Fibroblast of skin of scalp (primary cell): ENCODE measurements at places on chromosomes 2 and 18.
A peak's percentile ranks its signal among the peaks of the same experiment; 100 is the strongest.

DNA sequence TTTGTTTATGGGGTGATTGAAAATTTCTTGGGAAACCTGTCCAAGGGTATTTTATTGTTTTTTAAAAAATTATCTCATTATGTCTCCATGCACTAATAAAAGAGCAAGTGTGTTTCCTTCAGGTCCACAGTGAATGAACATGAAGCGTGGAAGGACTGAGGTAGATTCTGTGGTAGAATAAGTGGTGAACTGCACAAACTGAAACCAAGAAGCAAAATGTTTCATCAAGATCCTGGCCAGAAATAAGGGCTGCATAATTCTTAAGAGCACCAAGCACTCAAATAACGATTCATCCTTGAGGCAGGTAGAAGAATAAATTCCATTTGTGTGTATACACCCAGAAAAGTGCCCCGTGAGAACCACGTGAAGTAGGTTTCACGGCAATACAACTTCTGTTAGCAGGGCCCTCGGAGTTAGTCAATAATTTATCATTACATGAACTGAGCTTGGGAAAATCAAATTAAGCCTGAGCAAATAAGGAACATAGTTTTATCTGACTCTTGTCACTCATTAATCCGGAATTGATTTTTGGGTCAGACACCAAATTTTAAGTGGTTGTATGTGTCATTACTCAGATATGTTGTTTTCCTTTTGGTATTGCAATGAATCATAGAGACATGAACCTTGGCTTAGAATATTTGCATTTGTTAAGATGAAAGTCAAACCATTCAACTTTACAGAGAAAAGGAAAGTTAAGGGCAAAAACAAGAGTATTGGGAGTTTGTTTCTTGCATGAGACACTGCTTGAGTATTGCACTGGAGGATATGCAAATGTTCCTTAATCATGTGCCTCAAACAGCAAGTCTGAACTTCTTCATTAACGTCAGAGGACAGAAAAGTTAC lies 472.6 kb upstream of the NETO1 start:
- peak; percentile 14 for DNase-seq

GRCh38 chr2:96523659-96524481 lies 12.7 kb upstream of the ARID5A start:
- peak; percentile 33 for DNase-seq

- DNase-seq, result no peak
Measured at GRCh38 chr2:46787364-46787763, 128.2 kb downstream of the MCFD2 start.

DNA sequence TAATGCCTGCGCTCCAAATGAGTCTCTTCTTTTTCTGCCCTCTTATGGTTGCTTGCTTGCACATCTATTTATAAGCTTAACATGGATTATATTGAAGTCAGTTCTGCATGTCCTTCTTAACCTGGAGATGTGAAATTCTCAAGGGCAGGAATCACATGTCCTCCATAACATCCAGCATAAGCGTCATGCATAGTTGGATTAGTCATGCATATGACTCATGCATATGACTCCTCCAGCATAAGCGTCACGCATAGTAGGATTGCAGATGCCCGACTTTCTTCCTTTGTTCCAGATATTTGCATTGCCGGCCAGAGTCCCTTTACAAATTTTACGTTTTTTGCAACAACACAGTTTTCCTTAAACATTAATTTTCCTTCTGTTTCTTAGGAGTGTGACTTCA lies 308.6 kb downstream of the TGIF1 start:
- DNase-seq, result peak; percentile 9

DNA sequence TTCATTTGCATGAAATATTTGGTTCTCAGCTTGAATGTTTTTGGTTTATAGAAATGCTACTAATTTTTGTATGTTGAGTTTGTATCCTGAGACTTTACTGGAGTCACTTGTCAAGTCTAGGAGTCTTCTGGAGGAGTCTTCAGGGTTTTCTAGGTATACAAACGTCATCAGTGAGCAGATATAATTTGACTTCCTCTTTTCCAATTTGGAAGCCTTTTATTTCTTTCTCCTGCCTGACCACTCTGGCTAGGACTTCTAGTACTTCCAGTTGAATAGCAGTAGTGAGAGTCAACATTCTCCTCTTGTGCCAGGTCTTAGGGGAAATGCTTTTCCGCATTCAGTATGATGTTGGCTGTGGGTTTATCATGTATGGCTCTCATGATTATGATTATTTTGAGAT lies 55.4 kb upstream of the THUMPD2 start:
- no peak for DNase-seq

DNA sequence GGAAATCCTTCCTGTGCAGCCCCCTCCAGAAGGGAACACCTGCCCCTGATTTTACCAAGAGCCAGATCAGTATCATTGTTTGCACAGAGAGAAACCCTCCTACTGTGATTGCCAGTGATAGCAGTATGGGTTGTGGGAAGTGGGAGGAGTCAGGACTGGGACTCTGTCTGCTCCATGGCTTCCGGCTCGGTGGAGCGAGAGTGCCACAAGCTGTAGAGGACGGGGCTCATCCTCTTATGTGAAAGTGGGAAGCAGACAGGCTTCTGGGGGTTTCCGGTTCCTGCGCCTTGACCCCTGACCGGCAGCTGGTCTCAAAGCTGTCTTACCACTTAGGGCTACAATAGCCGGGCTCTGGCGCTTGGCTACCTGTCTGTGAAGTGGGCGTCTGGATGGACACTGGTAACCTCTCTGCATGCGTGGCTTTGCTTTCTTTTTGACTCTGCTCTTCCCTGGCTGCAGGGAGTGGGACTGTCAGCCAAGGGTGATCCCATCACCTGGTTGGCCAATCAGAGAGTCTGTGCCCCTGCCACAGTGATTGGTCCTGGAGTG lies 79.7 kb downstream of the BCL2L11 start:
- DNase-seq, result no peak

GRCh38 chr2:105744091-105744908 lies 412 bp upstream of the NCK2 start:
- peak; percentile 72 for DNase-seq
